RCC 7860 (cell line): ENCODE measurements at places on chromosomes 3 and 15.

DNA sequence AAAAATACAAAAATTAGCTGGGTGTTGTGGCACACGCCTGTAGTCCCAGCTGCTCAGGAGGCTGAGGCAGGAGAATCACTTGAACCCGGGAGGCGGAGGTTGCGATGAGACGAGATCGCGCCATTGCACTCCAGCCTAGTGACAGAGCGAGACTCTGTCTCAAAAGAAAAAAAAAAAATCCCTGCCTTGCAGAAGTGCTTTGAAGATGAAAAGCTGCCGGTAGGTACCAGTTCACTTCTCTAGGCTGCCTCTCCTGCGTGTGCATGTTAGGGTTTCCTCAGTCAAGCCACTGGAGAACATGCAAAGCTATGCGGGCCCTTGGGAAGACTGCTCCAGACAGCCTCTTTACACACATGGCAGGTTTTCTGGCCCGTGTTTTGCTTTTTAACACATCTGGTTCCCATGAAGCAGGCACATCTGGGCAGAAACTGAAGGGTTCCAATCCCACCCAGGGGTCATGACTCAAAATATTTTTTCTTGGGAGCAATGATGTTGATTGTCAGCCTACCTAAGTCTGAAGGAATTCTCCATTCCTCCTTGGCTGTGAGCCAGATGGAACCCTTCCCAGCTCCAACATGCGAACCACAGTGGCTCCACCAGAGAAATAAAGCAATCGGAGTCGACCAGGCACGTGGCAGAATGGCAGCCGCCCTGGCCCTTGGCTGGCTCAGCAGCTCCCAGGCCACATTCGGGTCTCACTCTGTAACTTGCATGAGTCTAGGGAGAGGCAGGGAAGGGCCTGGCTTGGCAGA is 29.6 kb downstream of the MGLL start:
- peak; percentile 79 for DNase-seq

GRCh38 chr3:3082234-3082924 is 27.8 kb downstream of the IL5RA start:
- no peak for DNase-seq

DNA sequence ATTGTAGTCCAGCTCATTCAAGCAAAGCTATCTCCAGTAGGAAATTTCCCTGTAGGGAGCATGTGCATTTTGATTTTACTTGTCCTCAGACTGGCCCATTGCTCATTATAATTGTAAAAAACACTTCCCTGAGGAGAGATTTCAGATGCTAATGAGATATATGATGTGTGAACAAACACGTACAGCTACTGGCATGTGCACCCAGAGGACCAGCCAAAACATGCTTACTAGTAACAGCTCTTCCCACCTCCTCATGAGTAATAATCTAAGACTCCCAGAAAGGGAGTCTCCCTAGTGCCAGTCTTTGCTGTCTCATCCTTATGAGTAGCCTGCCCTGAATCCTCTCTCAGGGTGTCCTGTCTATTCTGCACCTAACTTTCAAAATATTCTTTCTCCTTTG is 43.4 kb downstream of the FBXO22 start:
- peak; percentile 24 for DNase-seq

- peak; percentile 31 for DNase-seq
Measured at GRCh38 chr15:38647683-38648082, 83.1 kb upstream of the RASGRP1 start.

DNA sequence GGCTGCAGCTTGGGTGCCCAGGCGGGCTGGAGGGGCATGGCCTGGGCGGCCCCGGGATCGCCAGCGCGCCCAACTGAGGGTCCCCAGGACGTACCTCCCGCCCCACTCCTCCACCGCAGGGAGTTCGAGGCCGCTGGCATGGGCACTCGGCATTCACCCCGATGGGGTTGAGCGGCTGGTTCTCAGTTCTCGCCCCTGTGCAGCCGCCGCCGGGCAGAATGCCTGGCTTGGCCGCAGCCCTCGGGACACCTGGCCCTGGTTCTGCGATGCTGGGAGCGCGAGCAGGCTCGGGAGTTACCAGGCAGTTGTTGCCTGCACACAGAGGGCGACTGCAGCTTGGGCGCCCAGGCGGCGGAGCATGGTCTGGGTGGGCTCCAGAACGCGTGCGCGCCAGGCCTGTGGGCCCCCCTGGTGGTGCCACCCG is 121.4 kb downstream of the LMLN start:
- DNase-seq = no peak

DNA sequence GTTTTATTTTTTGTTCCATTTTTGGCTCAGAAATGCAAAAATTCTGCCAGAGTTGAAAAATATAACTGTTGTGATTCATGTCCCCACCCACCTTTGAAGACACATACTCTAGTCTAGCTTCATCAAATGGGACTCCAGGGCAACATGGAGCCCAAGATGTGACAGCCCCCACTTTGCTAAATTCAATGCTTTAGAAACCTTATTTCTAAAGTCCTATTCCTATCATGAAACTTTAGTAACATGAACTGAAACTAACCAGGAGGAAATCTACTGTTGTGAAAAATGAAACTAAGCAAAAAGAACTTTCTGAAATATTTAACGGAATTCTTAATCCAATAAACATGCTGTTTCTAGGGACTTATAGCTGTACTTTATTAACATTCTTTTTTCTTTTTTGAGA is 20.3 kb downstream of the UBP1 start:
- DNase-seq = no peak

- DNase-seq = peak; percentile 45
Measured at GRCh38 chr15:56496635-56497034, 31.7 kb upstream of the MNS1 start.

GRCh38 chr15:54810496-54810895 is 386.2 kb downstream of the RSL24D1 start:
- DNase-seq = no peak

DNA sequence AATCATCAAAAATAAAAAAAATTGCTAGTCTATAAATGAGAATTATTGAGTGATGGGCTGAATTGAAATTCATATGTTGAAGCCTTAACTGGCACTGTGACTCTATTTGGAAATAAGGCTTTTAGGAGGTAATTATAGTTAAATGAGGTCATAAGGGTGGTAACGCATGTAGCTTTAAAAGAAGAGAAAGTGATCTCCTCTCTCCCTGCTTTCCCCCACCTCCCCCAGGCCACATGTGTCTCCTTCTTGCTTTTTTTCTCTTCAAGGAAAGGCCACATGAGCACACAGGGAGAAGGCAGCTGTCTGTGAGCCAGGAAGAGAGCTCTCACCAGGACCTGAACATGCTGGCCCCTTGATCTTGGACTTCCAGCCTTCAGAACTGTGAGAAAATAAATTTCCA is 48.2 kb upstream of the ARPP19 start:
- DNase-seq = no peak

DNA sequence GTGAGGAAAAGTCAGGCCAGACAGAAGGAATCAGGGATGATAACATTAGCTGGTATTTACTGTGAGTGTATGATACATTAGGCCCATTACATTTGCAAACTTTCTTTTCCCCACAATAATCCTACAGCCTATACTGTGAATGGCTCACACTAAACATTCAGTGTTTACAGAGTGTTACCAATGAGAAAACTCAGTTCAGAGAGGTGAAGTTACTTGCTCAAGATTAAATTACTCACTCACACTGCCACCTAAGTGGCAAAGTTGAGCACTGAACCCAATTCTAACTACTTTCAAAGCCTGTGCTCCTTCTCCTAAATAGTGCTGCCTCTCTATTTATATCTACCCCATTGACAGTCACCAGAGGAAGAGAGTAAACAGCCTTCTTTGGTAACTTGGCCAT is 8.5 kb downstream of the XPC start:
- DNase-seq = no peak

DNA sequence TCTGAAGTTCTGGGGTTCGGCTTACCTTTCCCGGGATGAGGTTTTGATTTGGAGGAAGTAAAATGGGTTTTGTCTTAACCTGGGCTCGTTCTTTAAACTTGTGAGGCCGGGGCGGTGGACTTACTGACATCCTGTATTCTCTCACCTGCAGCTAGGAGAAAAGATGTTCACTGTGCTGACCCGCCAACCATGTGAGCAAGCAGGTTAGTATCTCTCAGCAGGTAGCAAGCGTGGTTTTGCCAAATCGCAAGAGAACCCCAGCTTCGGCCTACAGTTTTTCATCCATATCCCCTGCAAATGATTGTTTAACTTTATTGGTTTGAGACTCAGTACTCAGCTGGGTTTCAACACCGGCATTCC is 891 bp downstream of the ENTPD3 start:
- DNase-seq = no peak

- no peak for DNase-seq
Measured at GRCh38 chr3:5347486-5347885, 160.0 kb downstream of the EDEM1 start.

DNA sequence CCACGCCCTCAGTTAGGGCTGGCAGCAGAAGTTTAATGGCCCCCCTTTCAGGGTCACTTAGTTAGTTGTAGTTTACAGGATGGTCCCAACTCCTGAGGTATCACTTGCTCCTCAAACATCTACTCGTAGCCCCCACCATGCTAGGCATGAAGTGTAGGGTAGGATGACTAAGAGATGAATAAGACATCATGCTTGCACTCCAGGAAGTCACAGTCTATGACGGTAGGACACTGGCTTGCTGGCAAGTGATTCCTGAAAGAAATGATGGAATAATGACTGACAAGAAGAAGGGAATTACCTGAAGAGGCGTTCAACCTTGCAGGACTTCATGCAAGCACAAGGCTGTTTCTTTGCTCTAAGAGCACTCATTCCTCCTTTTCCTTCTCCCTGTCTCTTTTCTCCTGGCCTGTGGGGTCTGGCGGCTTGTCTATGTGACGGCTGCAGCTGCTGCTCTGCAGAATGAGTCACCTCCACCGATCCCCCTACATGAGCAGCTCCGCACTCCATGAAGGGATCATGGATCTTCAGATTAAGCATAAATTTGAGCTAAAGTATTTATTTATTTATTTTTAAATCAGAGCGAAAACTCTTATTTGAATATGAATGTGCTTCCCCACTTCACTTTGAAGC is 82.9 kb upstream of the BOC start:
- peak; percentile 56 for DNase-seq

GRCh38 chr15:39427705-39428104 is 153.2 kb upstream of the THBS1 start:
- DNase-seq = no peak

DNA sequence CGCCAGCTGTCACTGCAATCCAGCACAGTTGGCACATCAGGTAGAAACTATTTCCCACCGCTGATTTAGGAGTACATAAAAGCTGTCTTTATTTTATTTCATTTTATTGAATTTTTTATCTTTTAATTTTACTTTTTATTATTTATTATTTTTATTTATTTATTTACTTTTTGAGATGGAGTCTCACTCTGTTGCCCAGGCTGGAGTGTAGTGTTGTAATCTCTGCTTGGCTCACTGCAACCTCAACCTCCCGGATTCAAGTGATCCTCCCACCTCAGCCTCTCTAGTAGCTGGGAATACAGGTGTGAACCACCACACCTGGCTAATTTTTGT is 31.0 kb downstream of the SRGAP3 start:
- no peak for DNase-seq
